ENCODE measurements at places on chromosomes 3 and 15.

GRCh38 chr3:188051801-188052168 lies 102.2 kb upstream of the LPP start:
- no peak for DNase-seq

DNA sequence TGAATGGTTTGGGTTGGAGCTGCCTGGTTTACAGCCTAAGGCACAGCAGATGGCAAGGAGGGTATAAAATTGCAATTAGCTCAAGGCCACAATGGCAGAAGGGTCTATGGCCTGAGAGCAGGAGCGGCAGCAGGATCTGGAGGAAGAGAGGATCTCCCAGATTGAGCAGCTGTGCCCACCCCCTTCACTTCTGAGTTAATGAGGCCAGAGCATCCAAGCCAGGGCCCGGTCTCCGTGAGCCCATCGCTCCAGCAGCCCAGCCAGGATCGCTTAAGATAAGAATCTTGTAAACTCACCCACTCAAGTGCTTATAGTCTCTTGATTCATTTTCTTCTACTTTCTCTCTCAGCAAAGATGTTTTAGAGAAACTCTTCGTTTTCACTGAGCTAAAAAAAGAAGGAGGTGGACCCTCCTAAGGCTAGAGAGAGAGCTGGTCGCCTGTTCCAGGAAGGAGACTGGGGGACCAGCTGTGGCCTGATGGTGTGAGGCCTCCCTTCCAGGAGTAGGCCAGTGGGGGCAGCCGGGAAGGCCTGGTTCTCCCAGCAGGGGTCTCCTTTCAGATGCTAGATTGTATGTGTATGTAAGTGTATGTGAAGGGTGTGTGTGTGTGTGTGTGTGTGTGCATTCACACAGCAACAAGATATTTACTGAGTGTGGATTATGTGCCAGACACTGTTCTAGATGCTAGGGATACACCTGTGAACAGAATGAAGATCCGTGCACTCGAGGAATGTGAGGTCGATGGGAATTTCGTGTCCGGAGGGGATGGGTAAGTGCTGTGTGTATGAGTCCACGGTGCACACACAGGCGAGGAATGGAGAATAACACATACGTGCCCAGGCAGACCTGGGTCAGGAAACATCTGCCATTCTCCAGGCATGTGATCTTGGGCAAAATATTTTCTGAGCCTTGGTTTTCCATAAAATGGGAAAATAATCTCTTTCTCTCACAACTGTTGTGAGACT lies 18.6 kb downstream of the MAGEF1 start:
- DNase-seq: no peak

GRCh38 chr3:21912711-21913110 lies 161.7 kb upstream of the ZNF385D start:
- DNase-seq: no peak

DNA sequence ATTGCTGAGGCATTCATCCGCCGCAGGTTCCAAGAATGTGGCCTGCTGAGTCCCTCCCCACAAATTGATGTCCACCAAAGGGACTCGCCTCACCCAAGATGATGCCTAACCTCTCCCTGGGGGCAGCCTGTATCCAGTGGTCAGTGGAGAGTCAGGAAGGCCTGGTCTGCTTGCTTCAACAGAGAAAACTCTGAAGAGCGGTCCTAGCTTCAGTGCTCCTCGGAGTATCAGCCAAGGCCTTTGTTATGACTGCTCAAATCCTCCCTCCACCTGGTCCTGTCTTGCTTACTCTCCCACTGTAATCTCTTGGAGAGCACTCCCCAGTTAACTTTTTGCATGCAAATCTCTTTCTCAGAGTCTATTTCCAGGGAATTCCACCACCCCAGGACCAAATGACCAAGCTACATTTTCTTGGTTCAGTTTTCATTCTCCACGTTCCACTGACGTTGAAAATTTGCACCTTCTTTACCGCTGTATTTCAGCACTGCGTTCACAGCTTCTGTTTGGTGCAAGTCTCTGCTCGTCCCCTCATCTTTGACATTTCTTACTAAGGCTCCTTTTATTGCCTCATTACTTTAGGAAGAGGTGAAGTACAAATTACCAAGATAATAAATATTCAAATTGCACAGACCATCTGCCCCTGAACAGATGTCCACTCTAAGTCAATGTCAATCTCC lies 22.3 kb downstream of the CMTM7 start:
- DNase-seq: no peak

GRCh38 chr3:100880845-100881244 lies 112.4 kb downstream of the ABI3BP start:
- no peak for DNase-seq

DNA sequence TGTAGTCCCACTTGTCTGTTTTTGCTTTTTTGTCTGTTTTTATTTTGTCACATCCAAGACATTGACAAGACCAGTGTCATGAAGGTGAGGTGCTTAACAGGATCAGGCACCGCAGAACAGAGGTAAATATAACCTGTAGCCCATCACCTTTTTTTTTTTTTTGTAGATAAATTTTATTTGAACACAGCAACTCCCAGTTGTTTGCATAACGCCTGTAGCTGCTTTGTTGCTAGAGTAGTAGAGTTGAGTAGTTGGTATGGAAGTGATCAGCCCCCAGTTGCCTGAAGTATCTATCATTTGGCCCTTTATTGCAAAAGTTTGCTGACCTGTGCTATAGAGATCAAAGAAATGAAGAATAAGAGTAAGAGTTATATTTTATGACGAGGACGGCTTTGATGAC lies 135.0 kb downstream of the TCF12 start:
- DNase-seq: no peak

- peak; percentile 28 for DNase-seq
Measured at GRCh38 chr3:138417559-138417982, 16.8 kb upstream of the ESYT3 start.

- DNase-seq: no peak
Measured at GRCh38 chr3:171268677-171269076, 191.5 kb downstream of the TNIK start.

- DNase-seq: no peak
Measured at GRCh38 chr15:67296188-67296587, 41.6 kb downstream of the IQCH start.

GRCh38 chr15:89498574-89498906 lies 2.2 kb upstream of the RHCG start:
- no peak for DNase-seq

GRCh38 chr3:73018298-73018697 lies 21.7 kb downstream of the PPP4R2 start:
- DNase-seq: no peak

- DNase-seq: no peak
Measured at GRCh38 chr3:181782306-181782954, 70.7 kb downstream of the SOX2 start.

DNA sequence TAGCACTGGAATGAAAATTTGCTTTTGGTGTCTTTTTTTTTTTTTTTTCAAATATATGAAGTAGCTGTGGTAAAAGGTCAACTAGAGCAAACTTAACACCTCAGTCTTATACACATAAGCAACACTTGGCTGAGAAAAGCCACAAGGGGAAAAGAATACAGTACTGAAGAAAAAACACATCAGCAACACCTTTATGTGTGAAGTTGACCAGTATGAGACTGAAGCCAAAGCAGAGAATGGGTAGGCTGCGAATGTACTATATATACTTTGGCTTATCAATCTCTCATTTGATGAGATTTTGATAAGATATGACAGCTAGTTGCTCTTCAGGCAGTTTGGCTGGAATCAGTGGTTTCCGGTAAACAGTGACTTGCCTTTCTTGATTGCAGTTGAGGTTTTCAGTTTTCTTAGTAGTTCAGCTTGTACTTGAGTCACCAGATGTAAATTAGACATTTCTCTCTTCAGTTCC lies 22.0 kb upstream of the ZCWPW2 start:
- DNase-seq: no peak

GRCh38 chr3:128449111-128449638 lies 17.5 kb downstream of the DNAJB8 start:
- DNase-seq: no peak

DNA sequence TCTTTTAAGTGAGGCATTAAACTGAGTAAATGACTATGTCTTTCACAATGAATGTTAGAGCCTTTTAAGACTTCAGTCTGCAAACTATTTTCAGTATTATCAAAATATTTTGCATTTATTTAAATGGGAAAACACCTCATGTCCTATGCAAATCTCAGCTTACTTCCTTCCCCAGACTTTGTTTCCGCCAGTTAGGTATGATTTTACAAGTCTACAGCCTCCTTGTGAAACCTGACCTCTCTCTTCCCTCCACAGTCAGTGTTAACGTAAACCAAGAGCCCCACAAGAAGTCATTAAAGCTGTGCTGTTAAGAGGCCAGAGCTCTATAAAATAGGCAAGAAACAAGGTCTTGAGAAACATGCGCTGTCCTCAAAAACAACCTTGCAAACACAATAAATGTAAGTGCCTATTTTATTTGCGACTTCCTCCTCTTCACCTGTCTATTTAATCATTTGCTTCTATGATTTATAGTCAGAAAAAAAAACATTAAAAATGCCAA lies 48.3 kb downstream of the PRTG start:
- DNase-seq: no peak

DNA sequence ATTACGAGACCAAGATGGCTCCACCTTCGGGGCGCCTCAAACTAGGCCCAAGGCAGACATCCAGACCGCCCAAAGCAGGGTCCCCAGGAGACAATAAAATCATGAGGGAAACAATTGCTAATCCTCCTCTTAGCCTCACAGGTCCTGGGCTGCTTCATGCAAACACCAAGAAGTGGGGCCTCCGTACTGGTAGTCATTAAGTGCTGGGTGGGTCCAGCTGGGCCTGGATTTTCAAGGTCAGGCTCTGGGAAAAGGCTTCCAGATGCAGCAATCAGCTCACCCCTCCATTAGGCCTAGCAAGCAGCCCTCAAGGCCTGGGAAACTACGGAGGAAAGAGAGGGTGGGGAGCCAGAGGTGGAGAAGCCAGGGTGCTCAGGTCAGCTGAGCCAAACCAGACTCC lies 634 bp downstream of the FBXL22 start:
- DNase-seq: no peak

- no peak for DNase-seq
Measured at GRCh38 chr3:65828706-65829105, 210.0 kb downstream of the MAGI1 start.

- DNase-seq: no peak
Measured at GRCh38 chr3:77234004-77234403, 194.1 kb downstream of the ROBO2 start.

- no peak for DNase-seq
Measured at GRCh38 chr3:45309876-45310275, 78.5 kb upstream of the LARS2 start.

GRCh38 chr3:114057011-114057347 lies 442 bp downstream of the QTRT2 start:
- DNase-seq: no peak

DNA sequence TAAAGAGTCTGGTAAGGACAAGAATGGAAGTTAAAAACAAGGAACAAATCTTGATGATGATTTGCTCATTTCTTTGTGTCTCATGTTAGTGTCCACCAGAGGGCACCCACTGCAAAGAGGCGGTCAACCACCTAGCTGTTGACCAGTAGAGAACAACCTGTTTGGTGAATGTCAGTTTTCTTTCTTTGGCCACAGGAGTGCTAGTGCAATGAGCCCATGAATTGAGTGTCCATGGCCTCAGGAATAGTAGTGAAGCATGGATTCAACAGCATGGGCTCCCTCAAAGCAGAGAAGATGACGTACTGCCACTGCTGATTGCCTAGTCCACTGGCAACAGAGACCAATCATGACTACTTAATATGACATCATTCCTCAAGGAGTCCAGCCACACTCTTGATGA lies 10.7 kb upstream of the CNTN6 start:
- no peak for DNase-seq

- DNase-seq: no peak
Measured at GRCh38 chr3:126181398-126181725, 976 bp upstream of the ALDH1L1 start.

DNA sequence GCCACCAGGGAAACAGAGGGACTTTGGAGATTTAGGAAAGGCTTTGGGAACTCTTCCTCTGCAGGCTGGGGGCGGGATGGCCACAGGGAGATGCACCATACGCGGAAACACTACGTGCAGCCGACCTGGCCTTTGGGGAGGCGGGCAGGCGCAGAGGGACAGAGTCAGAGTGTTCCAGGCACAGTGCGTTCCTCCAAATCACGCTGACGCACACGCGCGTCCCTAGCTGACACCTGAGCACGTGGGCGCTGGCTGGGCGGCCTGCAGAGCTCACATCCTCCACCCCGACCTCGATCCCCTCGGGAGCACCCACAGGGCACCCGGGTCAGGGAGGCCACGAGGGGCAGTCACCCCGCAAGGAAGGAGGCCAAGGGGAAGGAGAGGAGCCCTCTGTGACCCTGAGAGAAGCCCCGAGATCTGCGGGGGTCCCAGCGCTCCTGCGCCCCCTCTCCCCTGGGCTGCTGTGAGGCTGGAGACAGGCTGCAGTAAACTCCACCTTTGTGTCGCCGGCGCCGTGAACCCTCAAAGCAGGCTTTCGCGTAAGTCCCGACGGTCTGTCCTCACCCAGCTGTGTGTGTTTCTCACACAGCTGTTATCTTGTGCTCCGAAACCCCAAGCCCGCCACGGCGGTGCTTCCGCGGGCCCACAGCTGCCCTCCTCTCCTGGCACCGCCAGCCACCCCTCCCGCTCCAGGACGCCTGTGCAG lies 196.3 kb downstream of the OCA2 start:
- DNase-seq: no peak

DNA sequence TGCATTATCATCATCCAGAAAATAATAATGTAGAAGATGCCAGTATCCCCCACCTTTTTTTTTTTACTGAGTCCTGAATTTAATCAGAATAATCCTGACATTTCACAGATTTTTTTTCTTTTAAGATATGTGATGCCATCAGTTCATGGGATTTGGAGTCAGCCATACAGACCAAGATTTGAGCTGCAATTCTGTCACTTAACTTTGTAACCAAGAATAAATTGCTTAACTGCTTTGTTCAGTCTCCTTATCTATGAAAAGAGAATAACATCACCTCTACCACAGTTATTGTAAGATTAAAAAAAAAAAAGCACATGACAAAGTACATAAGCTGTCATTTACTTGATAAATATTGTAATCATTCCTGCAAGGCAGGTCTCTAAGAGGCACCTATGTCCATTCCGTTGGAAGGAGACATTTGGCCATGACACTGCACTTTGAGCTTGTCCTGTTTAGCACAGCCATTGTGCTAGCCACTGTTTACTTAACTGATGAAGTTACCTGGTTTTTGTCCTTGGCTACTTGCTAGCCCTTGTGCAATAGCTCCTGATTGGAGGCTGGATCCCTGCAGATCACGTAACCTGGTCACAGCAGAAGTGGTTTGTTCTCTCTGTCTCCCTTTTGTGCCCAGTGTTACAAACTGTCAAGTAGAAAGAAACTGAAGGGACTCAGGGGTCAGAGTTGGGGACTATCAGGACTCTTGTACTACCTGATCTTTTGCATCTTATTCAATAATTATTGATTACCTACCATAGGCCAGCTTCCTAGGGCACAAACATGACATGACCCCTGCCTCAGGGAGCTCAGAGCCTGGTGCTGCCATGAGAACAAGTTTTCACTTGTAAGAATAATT lies 306.0 kb downstream of the WDR72 start:
- DNase-seq: no peak

DNA sequence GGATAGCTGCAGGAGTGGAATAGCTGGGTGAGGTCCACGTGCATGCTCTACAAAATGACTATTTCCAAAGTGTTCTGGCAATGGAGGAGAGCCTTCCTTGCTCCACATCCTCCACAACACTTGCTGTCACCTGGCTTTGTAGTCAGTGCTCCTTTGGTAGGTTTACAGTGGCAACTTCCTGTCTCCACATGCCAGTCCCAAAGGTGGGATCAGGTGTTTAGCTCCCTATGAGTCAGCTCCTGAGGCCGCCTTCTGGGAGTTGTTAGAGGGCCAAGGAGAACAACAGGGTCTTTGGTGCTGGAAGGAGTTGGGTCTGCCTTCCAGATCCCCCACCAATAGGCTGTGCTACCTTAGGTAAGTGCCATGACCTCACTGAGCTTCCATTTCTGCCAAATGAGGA lies 15.3 kb upstream of the LIMD1 start:
- no peak for DNase-seq

- DNase-seq: no peak
Measured at GRCh38 chr15:89851673-89852341, 37.2 kb upstream of the ANPEP start.
